ENCODE measurements at places on chromosomes 5 and 9.

- H3K36me3 ChIP-seq, result no peaks in the 10 kb centered on the region
- no peak overlapping the region for H3K27ac ChIP-seq
- H3K4me1 ChIP-seq, result no peaks in the 10 kb centered on the region
- H3K27me3 ChIP-seq, result no peaks in the 10 kb centered on the region
- no peak for DNase-seq
Measured at GRCh38 chr9:111825468-111826145, 30.9 kb upstream of the SHOC1 start.

- H3K4me3 ChIP-seq, result no peak overlapping the region
- H3K27ac ChIP-seq, result no peak overlapping the region
- H3K36me3 ChIP-seq, result no peaks in the 10 kb centered on the region
- H3K4me1 ChIP-seq, result no peaks in the 10 kb centered on the region
- no peak for DNase-seq
- no peaks in the 10 kb centered on the region for H3K27me3 ChIP-seq
Measured at GRCh38 chr9:123960366-123960765, 30.4 kb upstream of the DENND1A start.

GRCh38 chr9:7033076-7034045 is 275.6 kb downstream of the KDM4C start:
- no peak overlapping the region for H3K4me3 ChIP-seq
- no peaks in the 10 kb centered on the region for H3K4me1 ChIP-seq
- no peak overlapping the region for H3K27ac ChIP-seq

- no peaks in the 10 kb centered on the region for H3K36me3 ChIP-seq
- H3K4me1 ChIP-seq, result no peaks in the 10 kb centered on the region
- H3K27me3 ChIP-seq, result no peaks in the 10 kb centered on the region
Measured at GRCh38 chr5:169627551-169627950, 9.5 kb upstream of the DOCK2 start.

GRCh38 chr5:170782438-170782837 is 1.1 kb upstream of the GABRP start:
- no peaks in the 10 kb centered on the region for H3K27me3 ChIP-seq
- H3K36me3 ChIP-seq, result no peaks in the 10 kb centered on the region
- H3K27ac ChIP-seq, result no peak overlapping the region
- DNase-seq, result no peak
- H3K4me3 ChIP-seq, result no peak overlapping the region
- peaks cover 25% of the 10 kb centered on the region for H3K4me1 ChIP-seq

GRCh38 chr9:135277219-135278201 is 190.0 kb downstream of the OLFM1 start:
- H3K27ac ChIP-seq, result no peak overlapping the region
- H3K36me3 ChIP-seq, result no peaks in the 10 kb centered on the region
- no peak overlapping the region for H3K4me3 ChIP-seq
- H3K4me1 ChIP-seq, result peaks cover 18% of the 10 kb centered on the region
- no peaks in the 10 kb centered on the region for H3K27me3 ChIP-seq

DNA sequence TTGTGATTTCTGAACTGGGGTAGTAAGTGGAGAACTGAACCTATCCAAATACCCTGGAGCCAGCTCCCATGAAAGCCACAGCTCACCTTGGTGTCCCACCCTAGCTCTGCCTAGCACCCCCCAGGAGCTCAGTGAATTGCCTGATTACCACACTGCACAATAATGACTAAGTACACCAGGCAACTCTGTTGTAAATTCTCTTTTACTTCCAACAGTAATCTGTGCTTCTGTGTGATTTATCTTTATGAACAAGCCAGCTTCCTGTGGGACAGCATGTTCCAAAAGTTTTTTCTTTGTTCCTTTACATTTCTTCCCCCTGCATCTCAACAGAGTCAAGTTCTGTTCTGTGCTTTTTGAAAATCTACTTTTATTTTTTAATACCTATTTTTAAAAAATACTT is 22.1 kb upstream of the GRPEL2 start:
- peaks cover 5% of the 10 kb centered on the region for H3K4me1 ChIP-seq
- H3K36me3 ChIP-seq, result no peaks in the 10 kb centered on the region
- H3K27ac ChIP-seq, result no peak overlapping the region
- DNase-seq, result no peak

Data from esophagus squamous epithelium (tissue), 5 donors.